ENCODE measurements at places on chromosomes 11 and 22.

DNA sequence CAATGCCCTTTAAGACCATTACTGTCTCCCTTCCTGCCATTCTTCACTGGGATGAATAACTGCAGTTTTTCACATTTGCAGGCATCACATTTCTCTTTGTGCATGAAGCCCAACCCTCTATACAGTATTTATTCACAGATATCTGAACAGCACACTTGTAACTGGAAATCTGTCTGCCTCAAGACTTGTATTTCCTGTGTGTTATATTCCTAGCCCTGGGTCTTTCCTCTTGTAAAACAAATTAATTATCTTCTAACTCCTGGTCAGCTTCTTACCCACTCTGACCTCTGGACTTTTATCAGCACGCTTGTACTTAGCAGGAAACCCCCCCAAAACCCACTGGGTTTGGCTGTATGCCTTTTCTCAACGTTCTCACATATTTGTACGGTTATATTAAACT is 2.0 kb downstream of the CSRP3 start:
- no peak for DNase-seq

DNA sequence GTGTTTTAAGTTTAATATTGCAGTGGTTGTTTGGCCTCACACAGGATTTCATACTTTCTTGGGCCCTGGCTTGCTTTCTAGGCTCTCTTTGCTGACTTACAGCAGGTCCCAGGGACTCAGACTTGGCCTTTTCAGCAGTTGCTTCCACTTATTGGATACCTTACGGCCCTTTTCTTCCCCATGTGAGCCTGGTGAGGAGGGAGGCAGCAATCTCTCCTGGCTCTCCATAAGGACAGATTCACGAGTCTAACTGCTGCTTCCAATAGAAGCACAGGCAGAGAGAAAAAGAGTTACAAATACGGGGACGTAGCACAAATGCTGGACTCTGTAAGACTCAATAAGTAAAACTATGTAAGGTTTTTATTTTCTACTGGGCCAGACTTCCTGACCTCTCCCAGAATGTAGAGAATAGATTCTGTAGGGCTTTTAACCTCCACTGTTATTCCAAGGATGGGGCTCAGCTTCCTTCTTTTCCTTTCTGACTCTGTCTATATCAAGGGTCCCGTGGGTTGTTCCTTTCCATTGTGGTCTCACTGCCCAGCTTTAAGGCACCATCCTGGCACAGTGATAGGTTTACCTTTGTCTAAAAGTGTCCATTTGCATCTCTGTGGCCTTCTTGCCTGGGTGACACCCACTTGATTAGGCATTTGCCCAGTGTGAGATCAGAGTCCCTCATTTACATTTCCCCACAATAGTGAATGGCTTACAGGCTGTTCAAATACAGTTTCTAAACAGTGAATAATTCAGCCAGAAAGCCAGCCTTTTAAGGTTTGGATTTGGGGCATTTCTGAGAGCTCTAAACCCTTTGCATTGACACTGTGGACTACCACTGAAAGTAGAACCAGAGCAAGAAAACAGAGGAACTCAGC is 92.8 kb downstream of the RASSF10 start:
- DNase-seq: no peak

DNA sequence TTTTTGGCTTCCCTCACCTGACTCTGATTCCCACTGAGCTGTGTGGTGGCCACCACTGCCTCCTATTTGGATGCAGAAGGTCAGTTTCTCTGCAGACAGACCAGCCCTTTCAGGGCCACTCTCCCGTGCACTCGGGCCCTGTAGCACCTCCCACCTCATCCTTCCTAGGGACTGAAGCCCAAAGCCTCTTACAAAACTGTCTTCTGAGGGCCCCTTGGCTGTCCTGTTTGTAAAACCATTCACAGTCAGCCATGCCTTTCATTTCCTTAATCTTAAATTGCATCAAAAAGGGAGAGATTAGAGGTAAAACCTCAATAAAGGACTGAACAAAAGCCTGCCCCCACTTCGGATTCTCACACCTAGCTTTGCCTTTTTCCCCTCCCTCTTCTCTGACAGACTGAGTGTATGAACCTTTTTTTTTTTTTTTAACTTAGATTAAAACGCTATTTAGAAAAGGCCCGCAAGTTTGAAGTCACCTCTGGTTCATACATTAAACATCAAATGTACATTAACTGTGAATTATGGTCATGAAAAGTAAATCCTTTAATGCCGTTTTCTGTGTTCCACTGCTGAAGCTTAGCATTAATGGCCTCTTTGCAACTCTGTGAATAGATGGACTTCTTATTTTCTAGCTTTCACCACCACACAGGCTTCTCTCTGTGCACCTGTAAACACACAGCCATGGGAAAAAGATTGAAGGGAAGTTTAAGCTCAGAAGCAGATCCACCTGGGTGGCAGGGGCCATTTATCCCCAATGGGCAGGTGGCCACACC is 247.2 kb upstream of the CADM1 start:
- no peak for DNase-seq

DNA sequence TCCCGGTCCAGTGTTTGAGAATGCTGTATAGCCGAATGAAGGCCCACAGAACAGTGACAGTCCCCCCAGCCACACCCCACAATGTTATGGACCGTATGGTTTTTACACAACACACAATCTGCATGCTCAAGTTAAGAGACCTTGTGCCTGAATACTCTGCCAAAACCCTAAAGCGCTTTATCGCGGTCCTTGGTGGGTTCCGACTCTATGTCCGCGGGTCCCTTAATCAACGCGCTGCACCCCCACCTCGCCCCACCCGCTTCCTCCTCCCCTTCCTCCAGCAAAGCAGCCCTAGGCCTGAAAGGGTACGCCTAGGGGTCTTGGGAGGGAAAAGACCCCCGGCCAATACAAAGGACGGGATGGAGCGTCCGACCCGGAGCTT is 442 bp downstream of the COPB1 start:
- DNase-seq: peak; percentile 1

- DNase-seq: no peak
Measured at GRCh38 chr11:108586600-108586999, 7.0 kb downstream of the EXPH5 start.

DNA sequence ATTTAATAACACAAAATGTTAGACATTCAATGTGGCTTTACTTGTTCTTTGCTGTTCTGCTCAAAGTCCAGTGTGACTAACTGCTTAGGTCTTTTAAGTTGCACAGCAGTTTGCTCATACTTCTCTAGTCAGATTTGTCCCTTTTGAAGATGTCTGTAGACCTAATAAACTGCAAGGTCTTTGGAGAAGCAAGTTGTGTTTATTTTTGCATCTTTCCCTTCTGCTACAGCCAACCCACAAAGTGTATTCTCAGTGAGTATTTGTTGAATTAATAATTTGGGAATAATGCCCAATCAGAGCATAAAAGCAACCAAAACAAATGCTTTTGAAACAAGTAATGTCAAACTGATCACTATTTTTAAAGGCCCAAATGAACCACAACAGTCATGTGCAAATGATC is 312.5 kb downstream of the CADM1 start:
- no peak for DNase-seq

DNA sequence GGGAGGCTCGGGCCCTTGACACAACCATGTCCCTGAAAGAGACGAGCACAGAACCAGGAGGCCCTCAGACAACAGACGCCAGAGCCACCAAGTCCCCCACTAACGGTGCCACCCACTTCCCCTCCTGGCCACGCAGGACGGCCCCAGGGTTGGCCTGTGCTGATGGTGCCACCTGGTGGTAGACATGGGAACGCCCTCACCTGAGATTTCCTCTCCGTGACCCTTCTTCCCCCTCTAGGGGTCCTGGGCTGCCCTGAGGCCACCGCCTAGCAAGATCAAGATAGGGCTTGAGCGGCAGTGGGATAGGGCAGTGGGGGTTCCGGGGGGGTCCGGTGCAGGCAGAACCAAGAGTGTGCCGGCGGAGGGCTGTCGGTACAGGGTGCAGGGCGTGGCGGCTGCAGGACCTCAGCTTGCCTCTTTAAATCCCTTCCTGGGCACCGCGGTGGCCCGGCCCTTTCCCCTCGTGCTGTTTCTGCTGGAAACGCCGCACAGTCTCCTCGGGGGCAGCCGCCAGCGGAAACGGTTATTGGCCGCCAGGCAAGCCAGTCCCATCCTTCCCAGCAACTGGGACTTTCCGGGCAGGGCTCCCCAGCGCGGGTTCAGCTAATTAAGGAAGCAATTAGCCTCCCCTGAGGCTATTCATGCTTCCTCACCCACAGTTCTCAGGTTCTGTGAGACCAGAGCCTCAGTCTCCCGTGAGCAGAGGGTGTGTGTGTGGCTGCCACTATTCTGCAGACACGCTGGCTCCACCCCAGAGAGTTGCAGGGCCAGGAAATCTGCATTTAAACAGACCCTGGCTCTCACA is 5.5 kb upstream of the NFAM1 start:
- peak; percentile 71 for DNase-seq

- DNase-seq: no peak
Measured at GRCh38 chr22:17780116-17780740, 6.0 kb upstream of the BID start.

GRCh38 chr22:48496987-48497650 is 1330.6 kb downstream of the BRD1 start:
- DNase-seq: no peak

- DNase-seq: no peak
Measured at GRCh38 chr22:41963453-41964111, 5.7 kb upstream of the SEPTIN3 start.

DNA sequence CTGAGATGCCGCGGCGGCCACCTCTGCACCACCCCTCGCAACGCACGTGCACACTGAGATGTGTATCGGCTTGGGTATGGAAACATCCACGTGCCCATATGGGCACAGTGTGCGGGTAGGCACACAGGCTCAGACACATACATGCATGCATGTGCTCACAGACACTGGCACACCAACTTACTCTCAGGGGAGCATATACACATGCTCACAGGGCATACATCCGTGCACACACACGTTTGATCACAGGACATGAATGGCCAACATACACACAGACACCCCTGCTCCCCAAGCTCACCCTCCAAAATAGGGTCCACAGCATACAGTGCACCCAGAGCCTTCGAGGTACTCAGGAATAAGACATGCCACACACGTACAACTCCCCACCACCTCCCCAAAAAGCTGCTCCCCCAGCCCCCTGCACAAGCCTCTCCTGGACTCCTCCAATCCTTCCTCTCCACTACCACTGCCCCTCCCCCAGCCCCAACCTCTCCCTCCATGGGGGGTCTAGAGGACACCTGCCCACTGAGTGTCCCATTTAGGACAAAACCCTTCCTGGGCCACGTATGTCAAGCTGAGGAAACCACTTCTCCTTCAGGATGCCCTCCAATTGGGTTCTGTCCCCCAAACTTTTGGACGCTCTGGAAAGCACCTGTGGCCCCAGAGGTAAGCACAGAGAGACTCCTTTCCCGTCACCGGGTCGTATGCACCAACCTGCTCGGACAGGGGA is 53.1 kb downstream of the SLC22A12 start:
- DNase-seq: no peak

- DNase-seq: no peak
Measured at GRCh38 chr22:47736186-47737034, 974.0 kb downstream of the TBC1D22A start.

- DNase-seq: no peak
Measured at GRCh38 chr11:130330101-130330684, 15.5 kb upstream of the ZBTB44 start.

DNA sequence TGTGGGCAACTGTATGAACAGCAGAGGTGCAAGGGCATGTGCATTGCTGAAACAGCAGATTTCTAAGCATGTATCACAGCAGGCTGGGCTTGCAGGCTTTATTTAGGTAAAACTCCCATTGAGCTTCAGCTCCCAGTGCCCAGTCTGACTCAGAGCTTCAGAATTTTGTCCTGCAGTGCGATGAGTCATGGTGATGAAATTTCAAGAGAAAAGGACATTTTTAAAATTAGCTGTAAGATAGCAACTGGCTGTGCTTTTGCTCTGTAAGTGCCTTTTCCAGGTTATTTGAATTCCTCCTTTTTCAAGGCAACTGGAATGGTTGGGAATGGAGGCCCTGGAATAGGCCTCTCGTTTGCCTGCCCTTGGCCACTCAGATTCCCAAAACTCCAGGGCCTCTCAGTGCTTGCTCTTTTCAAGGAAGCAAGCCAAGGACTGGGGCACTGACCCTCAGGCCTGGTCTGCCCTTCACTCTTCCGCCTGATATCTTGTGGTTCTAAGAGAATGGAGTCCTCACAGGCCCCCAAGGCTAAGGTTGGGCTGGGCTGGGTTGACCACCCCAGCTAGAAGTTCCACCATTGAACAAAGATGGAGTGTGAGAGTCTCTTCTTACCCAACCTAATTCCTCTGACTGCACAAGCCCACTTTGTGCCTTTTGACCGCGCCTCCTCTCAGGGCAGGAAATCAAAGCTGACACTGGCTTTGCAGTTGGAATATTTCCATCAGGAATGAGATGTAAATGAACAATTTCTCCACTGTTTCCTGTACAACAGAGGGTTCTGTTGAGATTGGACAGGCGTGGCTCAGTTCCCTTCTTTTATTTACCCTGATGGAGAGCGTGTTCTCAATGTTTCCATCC is 59.5 kb upstream of the PRSS23 start:
- DNase-seq: no peak

- DNase-seq: no peak
Measured at GRCh38 chr11:33390944-33391892, 134.0 kb downstream of the HIPK3 start.

DNA sequence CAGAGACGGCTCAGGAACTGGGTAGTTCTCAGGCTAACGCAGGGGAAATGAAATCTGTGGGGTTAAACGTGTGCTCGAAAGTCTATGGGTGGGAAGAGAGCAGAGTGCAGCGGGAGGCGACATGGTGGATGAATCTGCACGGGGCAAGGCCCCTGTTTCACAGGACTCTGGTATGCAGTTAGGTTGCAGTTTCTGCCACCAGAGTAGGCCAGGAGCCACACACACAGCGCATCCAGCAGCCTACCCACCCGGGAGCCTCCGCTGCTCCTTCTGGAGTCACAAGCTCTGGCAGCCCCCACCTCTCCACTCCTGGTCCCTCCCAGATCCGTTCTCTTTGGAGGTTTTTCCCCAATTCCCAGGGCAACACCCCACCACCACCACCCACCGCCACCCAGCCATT is 27.0 kb downstream of the SPATA19 start:
- DNase-seq: no peak

DNA sequence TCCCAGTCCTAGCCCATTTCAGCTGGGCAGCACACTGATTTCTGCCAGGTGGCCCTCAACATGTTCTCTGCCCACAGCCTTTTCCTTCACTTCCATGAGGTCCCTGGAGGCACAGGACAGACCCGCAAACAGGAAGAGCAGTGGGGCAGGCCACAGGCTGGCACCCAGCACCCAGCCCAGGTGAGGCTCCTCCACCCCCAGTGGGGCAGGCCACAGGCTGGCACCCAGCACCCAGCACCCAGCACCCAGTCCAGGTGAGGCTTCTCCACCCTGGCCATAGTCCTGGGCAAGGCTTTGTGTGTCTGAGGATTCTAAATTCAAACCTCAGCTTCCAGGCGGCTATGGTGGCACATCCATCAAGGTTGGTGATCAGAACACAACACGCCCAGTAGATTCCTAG is 1413.0 kb downstream of the BRD1 start:
- no peak for DNase-seq

- no peak for DNase-seq
Measured at GRCh38 chr11:72642043-72642883, 32.0 kb downstream of the PDE2A start.

- DNase-seq: no peak
Measured at GRCh38 chr11:1773994-1774550, 10.3 kb upstream of the CTSD start.
